ENCODE measurements at places on chromosomes 4 and X. TPM values are rescaled to one million over a fixed set of nuclear protein-coding genes. Genes with fewer than 3 reads are reported as not detected.
A peak's percentile ranks its signal among the peaks of the same experiment; 100 is the strongest.

- no peak for DNase-seq
Observed at GRCh38 chr4:53676402-53676871, 85.2 kb upstream of the LNX1 start.

GRCh38 chr4:151753056-151753455 is 7.8 kb downstream of the GATB start:
- no peak for DNase-seq

The MAGEA2B gene
- total RNA-seq = not detected

DNA sequence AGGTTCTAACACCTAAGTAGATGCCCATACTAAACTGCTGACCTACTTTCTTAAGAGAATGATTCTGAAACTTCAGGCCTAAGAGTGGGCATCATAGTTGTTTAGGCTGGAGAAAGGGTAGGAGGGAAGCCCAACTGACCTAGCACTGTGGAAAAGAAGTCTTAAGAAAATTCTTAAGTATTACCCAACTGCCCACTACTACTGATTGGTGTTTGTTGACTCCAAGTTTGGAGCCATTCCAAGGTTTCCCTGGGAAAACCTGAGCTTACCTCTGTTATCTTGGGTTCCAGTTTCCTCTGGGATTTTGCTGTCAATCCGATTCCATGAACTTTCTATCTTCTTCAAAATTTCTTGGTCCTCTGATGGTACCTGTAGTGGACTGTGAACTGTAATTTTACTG is 23.9 kb downstream of the ANKRD17 start:
- no peak for DNase-seq

GRCh38 chrX:122868631-122869030 is 315.4 kb upstream of the GRIA3 start:
- peak; percentile 19 for DNase-seq

The PASD1 gene
- total RNA-seq = 0.48 TPM

The DIPK2B gene
- total RNA-seq = 0.24 TPM

GRCh38 chr4:95142932-95143331 is 385.2 kb downstream of the BMPR1B start:
- no peak for DNase-seq

DNA sequence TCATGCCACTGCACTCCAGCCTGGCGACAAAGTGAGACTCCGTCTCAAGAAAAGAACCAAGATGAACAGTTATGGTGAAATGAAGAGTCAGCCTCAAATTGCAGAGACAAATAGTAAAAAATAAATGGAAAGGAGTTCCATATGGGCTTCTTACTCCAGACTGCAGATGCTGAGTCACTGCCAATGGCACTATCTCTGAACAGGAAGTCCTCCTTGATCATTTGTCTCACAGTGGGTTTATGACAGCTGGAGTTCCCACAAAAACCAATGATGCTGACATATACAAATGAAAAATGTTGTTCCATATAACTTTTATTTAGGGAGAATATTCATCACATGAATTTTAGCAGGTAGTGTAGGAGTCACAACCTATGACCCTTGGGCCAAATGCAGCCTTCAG is 631.6 kb downstream of the PCDH18 start:
- no peak for DNase-seq

DNA sequence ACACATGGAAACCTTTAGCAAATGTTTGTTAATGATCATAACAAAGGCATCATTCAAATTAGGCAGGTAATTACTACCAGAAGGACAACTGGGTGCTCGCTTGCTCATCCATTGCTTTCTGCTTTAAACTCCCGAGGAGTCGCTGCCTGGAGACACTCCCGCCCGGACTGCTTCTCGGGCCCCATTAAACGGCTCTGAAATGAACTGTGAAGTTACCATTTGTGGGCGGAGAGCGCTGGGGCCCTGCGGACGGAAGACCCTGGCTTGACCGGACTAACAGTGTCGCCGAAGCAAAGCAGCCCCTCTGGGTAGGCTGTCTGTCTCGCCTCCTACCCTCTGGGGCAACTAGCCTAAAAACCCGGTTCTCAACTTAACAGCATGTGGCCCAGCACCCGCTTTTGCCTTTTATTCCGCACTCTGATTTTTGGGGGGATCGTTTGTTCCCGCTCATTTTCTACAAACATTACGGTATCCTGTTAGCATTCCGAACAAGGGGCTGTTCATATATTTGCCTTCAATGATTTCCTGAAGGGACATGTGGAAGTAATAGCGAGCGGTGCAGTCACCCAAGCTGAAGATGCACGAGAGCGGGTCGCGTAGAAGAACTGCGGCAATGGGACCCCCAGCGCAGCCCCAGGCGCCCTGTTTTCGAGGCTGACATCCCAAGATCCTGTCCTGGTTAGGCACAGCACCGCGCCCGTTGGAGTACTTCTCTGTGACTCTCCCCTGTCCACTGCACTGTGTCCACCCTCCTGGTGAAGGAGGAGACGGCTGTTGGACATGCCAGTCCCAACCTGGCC is 1.6 kb upstream of the PDGFRA start:
- peak; percentile 79 for DNase-seq

The GTPBP6 gene
- 21.7 TPM for total RNA-seq

The UGT2B17 gene
- total RNA-seq = not detected

DNA sequence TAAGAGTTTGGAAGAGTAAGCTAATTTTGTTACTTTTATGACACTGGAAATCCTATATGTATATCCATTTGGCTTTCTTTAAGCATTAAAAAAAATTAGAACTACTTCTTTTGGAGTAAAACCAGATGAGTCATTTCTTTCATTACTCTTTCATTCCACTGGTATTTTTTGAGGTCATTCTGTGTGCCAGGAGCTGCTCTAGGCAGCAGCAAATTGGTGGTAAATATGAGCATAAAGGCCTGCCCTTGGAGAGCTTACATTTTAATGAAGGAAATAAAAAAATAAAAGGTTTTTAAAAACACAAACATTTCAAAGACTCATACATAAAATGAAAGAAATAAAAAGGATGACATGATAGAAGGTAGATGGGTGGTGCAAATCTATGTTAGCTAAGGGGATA is 37.4 kb downstream of the MID1 start:
- no peak for DNase-seq

GRCh38 chr4:3686753-3687152 is 79.4 kb upstream of the ADRA2C start:
- DNase-seq = no peak

The SEPSECS gene
- total RNA-seq = 42.4 TPM

GRCh38 chrX:54444752-54445151 is 4.5 kb downstream of the TSR2 start:
- no peak for DNase-seq

GRCh38 chr4:8909548-8909947 is 37.9 kb upstream of the HMX1 start:
- DNase-seq = no peak

- no peak for DNase-seq
Observed at GRCh38 chr4:155618183-155618838, 48.3 kb upstream of the GUCY1A1 start.

The BMX gene
- total RNA-seq = 8.7 TPM

DNA sequence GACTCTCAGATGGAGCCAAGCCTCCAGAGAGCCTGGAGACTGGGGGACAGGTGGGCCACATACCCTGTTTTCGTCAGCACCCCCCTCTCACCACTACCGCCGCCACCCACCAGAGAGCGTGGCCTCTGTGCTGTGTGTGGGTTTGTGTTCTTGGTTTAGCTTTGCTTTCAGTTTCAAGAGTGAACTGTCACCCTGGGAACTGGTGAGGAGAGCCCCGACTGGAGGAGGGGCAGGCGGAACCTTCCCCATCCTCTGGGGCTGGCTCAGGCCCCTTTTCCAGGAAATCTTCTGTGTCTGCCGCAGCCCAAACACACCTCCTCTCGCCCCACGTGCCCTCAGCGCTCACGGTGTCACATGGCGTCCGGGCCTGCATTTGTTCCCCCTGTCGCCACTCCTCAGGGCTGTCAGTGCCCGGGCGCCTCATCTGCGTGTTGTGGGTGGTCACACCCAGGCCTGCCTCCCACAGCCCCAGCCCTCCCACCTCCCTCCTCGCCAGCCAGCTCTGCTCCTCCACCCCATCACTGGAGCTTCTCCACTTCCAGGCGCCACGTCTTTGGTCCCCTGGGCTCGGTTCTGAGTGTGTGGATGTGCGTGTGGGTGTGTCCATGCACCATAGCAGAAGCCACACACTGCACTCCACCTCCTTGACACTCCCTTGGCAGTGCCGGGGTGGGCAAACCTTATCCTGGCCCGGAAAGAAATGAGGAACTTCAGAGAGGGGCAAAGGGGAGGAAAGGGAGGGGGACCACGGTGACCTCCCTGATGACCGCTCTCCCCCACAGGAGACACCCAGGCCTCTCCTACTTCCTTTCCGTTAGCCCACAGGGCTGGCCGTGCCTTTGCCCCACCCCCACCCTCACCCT is 27.8 kb downstream of the ELF4 start:
- peak; percentile 49 for DNase-seq

The SOD3 gene
- total RNA-seq = 10.4 TPM

- DNase-seq = no peak
Observed at GRCh38 chr4:36256398-36256891, 12.1 kb upstream of the ARAP2 start.

DNA sequence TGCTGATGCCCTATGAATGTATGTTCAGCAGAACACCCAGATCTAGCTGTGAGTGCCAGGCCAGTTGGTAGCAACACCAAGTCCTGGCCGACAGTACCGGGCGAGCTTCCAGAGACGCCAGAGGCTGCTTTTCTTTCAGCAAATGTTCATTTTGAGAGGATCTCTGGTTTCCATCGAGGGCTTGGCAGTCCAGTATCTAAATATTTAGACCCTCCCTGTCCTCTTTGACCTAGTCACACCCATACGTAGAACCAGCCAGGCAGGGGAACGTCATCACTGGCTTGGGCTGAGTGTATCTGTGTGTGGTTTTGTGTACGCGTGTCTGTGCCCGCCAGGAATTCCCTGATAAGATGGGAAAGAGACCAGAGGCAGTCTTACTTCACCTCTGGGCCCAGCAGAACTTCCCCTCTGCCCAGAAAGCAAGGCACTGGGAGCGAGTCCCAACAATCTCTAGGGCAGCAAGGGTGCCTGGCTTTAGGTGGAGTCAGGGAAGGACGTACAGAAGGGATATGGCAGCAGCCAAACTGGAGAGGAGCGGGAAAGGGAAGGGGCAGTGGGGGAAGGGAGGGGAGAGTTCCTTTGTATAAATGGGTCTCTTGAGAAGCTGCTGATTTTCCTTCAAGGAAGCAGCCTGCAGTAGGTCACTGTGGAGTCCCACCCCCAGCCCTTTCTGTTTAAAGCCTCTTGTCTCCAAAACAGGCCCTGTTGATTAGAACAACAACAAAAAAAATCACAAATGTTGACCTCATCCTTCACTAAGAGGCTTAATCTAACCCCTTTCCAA is 15.0 kb upstream of the ELF4 start:
- peak; percentile 88 for DNase-seq

DNA sequence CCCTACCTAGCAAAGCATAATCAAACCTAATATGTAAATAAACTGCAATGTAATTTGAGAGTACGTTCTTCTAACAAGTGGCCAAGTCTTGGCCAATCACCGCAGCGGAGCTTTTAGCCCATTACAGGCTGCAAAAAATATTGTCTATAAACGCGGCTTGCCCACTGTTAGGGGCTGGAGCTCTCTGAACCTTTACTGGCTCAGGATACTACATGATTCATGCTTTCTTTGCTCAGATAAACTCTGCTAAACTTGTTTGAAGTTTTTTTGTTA is 990 bp upstream of the HADH start:
- DNase-seq = no peak

The ADGRL3 gene
- 101 TPM for total RNA-seq

The HSFX2 gene
- 0.96 TPM for total RNA-seq
